Astrocyte of the cerebellum (primary cell): ENCODE measurements at places on chromosomes 7 and 10.

DNA sequence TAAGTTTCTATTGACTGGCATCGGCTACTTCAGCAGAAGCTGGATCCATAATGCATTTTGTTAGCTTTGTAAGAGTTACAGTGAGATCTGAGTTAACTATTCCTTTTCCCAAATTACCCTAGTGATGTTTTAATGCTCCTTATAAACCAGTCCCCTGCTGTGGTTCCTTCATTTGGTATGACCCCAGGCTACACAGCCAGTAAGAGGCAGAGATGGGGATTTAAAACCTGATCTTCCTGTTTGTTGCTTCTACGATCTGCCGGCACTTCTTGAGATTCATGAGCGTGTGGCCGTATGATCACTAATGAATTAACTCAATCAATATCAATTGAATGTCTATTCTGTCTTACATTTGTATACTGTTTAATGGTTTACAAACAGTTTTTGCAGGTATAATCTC, 86.1 kb downstream of the CACNB2 start:
- DNase-seq = no peak

DNA sequence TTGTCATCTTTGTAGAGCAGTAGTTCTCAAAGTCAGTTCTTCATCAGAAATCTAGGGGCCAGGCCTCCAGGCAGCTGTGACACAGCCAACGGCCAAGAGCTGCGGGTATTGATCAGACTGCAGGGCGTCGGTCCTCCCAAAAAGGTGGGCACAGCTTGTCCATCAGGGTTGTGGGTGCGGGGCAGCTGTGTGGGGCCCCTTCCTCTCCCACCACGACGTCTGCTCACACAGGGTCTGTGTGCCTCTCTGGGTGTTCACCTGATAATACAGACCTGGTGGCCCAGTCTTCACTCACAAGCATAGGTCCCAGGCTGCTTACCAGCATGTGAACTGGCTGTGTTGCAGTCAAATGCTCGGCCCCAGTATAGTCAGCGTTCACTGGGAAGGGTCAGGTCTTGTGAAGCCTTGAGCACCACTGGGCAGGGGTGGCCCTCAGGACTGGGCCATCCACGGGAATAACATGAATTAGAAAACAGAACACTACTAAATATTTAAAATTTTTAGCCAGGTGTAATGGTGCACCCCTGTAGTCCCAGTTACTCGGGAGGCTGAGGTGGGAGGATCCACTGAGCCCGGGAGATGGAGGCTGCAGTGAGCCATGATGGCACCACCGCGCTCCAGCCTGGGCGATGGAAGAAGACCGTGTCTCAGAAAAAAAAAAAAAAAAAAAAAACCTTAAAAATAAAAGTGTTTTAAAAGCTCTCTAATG, 102.8 kb upstream of the DIP2C start:
- no peak for DNase-seq

- no peak for DNase-seq
Observed at GRCh38 chr10:84008878-84009277, 130.4 kb upstream of the GHITM start.

DNA sequence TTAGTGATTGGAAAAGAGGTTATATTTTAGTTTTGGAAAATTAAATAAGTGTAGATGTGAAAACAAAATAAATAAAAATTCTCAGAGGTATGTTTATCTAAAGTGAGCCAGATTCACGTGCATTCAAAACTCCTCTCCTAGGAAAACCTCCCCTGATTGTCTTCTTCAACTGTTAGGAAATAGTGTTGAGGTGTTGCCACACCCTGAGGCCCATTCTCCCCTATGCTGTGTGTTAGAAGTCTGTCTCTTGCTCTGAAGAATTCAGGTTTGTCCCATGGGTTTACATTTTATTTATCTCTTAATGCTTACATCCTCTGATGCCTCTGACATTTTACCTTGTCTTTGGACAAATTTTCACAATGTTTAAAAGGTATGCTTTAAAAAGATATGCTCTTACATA, 40.3 kb downstream of the PTPRE start:
- DNase-seq = no peak

GRCh38 chr7:101826081-101826835, 8.8 kb downstream of the CUX1 start:
- DNase-seq = no peak

DNA sequence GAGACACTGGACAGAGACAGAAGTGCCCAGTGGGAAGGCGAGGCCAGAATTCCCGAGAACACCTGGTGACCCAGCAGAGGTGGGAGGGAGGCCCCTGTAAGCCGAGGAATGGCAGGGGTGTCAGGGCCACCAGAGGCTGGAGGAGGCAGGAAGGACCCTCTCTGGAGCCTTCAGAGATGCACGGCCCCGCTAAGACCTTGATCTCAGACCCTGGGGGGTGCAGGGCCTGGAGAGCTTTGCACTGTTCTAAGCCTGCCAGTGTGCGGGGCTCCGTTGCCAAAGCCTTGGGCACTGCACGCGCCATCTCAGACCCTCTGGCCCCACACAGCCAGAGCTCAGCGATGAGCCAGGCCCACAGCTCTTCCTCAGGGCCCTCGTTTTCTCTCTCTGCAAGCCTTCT, 557.1 kb downstream of the PTPRN2 start:
- DNase-seq = no peak

- DNase-seq = no peak
Observed at GRCh38 chr10:124705381-124705740, 38.8 kb downstream of the FAM53B start.

DNA sequence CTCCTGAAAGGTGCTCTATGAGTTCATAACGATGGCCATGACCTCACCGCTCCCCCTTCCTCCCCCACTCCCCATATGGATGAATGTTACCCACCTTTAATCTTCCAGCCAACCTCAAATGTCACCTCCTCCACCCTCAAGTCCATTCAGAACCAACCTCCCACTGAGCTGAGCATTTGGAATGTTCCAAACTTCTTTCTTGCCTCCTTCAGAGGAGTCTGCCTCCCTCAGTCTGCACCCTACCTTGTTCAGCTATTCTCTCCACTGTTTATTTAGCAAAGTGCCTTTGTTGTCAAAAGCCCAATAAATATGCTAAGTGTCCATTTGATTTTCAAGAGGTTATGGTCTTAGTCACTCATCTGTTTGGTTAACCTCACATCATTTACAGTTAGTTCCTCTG, 22.9 kb upstream of the MTPAP start:
- DNase-seq = no peak

GRCh38 chr7:132436121-132436520, 140.1 kb downstream of the PLXNA4 start:
- no peak for DNase-seq

DNA sequence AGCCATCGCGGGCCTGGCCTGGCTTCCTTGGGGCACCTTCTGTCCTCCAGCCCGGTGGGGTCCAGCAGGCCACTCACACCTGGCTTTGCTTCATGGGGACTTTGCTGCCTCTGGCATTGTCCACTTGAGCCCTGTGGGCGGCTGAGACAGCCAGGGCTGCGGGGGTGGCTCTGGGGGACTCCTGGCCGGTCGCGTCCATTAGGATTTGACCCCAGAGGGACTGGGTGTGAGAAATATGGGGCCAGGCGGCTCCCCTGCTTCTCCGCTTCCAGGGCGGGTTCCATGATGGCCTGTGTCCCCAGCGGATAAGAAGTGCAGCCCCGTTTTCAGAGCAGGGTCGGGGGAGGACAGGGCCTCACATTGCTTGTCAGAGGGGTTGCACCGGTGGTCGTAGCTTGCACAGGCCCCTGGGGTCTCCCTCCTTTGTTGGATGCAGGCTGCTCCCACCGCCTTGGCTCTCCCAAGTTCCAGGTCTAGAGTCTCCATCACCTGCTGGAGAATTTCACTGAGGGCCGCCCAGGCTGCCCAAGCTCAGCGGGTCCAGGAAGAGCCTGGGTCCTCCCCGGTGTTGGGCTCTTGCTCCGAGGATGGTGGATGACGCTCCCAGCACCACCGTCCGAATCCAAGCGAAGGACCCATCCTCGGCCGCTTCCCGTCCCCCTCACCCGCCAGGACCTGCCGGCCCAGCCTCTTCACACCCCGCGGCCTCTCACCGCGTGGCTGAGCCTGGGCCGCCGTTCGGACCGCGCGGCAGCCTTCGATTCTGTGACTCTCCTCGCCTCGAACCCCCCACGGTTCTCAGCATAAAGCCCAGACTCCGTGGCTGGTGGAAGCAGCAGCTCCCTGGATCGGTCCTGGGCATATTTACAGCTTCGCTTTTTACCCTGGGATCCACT, 140.1 kb downstream of the DYNC2I1 start:
- no peak for DNase-seq

GRCh38 chr7:55574051-55574717, 1.9 kb upstream of the VOPP1 start:
- DNase-seq = no peak

DNA sequence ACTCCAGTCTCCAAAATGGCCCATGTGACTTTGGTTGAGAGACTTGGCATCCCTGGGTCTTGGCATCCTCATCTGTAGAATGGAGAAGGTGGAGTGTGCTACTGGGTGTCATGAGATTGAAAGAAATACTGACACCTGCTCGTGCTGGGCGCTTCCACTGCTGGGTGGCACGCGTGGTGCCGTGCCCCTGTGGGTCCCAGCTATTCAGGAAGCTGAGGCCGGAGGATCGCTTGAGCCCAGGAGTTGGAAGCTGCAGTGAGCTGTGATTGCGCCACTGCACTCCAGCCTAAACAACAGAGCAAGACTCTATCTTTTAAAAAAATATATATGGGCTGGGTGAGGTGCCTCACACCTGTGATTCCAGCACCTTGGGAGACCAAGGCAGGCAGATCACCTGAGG, 53.1 kb downstream of the NPTX2 start:
- DNase-seq = no peak

DNA sequence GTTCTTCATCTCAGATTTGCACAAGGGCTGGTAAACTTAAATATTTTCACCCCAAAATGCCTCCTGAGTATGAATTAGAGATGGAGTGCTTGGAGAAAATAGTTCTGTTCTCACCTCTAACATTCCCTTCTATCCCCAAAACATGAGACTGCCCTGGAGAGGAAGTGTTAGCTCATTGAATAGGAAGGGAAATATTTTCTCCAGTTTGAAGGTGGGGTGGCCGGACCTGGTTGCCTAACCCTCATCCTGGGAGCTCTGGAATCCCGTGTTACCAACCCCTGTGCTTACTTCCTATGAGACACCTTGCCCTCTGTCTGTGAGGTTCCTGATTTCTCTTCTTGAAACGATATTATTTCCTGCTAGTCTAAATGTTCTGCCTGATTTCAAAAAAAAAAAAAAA, 779 bp downstream of the IFIT2 start:
- DNase-seq = no peak

- no peak for DNase-seq
Observed at GRCh38 chr7:66105263-66105748, 9.3 kb upstream of the CRCP start.

- peak; percentile 48 for DNase-seq
Observed at GRCh38 chr7:8109196-8110022, 140.8 kb downstream of the GLCCI1 start.

DNA sequence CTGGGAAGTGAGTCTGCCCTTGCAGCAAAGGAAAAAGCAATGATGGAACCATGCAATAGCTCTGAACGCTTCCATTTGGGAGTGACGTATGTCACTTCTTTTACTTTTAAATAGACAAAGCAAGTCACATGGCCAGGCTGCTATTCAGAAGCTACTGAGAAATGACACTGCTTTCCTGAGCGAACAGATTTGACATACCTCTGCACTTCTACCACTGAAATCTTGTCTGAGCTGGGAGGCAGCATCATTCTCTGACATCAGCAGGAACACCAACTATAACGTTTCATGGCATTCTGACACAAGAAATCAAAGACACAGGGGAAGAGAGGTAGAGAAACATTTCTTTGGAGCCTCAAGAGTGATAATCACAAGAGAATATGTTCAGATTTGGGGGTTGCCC, 271.1 kb downstream of the SNX13 start:
- DNase-seq = no peak

GRCh38 chr7:66964411-66964810, 31.0 kb downstream of the SBDS start:
- DNase-seq = no peak

DNA sequence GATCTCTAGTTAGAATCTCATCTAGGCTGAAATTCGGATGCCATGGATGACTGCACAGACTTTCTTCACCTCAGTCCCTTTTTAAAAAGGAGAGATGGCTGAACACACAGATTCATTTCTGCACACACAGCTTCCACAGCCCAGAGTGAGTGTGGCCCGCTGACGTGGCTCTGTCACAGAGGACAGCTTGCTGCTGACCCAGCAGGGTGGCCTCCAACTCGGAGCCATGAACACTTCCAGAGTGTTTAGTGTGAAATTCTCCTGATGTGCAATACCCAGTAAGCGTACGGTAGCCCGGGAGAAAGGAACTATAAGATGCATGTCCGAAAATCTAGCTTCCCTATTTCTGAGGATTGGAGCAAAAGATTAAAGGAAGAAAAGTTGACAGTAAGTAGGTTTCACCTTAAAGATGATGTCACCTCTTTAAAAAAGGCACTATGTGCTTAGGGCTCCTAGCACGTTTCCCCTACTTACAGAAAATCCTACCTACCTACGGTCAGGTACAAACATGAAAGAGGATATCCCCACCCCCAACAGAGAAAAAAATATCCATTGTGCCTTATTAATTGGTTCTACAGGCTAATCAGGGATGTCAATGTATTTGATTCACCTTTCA, 162.2 kb downstream of the RAPGEF5 start:
- DNase-seq = no peak

- DNase-seq = no peak
Observed at GRCh38 chr10:96632974-96633710, 46.3 kb upstream of the TM9SF3 start.

- DNase-seq = no peak
Observed at GRCh38 chr7:48090095-48090805, 1.2 kb downstream of the UPP1 start.

GRCh38 chr10:91049988-91050360, 129.1 kb upstream of the ANKRD1 start:
- peak; percentile 77 for DNase-seq

DNA sequence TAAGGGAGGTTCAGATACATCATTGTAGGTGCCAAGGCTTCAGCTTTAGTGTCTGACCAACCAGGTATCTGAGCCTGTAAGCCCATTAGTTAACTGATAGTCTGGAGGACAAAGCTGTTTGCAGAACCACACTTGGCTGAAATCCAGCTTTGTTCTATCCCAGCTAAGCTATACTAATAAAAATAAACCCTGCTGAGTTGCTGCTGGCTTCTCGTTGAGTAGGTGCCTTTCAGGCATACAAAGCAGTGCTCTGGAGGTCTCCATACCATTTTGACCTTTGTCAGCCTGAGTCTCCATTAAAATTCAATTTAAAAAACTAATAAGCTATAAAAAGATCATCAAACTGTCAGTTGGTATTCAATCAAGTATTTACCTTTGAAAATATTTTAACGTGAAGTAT, 22.0 kb downstream of the CDCA7L start:
- no peak for DNase-seq

- DNase-seq = no peak
Observed at GRCh38 chr7:22725585-22725984, 1.4 kb upstream of the IL6 start.

- DNase-seq = no peak
Observed at GRCh38 chr7:139566075-139566474, 42.6 kb downstream of the CLEC2L start.

DNA sequence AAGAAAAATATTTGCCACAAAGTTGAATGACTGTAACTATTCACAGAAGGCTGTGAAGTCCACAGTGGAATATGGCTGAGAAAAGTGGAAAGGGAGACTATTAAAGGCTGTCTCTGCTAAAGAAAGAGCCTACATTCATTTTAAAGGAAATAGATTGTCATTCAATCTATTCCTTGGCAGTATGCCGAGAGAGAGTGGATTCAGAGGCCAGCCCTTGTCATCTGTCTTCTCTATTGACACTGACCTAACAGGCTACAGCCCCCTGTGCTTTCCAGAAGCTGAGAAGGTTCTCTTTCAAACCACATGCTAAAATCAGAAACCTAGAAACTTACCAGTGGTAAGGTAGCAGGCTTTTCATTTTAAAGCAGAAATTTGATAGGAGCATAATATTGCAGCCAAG, 12.1 kb downstream of the ODAD2 start:
- no peak for DNase-seq
